ENCODE measurements at places on chromosomes 6 and 20.

- no peak for ATAC-seq
Measured at GRCh38 chr6:31209137-31209536, 38.7 kb upstream of the POU5F1 start.

DNA sequence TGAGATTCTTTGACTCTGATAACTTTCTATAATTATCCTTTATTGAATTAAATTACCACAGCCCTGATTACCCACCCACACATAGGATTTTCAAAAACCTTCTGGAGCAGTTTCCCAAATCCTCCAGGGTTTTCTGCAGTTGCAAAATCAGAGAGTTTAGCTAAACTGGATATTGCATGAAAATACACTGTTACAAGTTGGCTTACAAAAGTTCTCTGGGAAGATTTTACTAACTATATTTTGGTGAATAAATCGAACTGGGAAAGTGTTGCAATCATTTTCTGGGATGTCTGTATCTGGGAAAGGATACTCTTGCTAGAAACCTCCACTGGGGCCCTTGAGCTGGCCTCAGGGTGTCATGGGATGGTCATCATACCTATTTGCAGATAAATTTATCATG, 97.6 kb upstream of the STMND1 start:
- ATAC-seq = no peak

- no peak for ATAC-seq
Measured at GRCh38 chr6:144214622-144215401, 64.5 kb downstream of the STX11 start.

- peak; percentile 44 for ATAC-seq
Measured at GRCh38 chr6:148316308-148316707, 26.3 kb upstream of the SASH1 start.

GRCh38 chr6:155676346-155676745, 220.7 kb upstream of the NOX3 start:
- ATAC-seq = no peak

DNA sequence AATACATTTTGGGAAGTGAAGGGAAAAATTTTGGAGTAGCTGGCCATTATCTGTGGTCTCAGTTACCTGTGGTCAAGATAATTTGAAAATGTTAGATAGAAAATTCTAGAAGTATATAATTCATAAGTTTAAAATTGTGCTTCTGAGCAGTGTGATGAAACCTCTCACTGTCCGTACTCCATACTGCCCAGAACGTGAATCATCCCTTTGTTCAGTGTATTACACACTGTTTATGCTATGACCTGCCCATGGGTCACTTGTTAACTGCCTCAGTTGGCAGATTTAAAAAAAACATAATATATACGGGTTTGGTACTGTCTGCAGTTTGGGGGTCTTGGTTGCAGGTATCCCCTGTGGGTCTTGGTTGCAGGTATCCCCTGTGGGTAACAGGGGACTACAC, 4.1 kb upstream of the CALHM5 start:
- no peak for ATAC-seq

- ATAC-seq = no peak
Measured at GRCh38 chr6:2435323-2435722, 189.9 kb upstream of the GMDS start.

DNA sequence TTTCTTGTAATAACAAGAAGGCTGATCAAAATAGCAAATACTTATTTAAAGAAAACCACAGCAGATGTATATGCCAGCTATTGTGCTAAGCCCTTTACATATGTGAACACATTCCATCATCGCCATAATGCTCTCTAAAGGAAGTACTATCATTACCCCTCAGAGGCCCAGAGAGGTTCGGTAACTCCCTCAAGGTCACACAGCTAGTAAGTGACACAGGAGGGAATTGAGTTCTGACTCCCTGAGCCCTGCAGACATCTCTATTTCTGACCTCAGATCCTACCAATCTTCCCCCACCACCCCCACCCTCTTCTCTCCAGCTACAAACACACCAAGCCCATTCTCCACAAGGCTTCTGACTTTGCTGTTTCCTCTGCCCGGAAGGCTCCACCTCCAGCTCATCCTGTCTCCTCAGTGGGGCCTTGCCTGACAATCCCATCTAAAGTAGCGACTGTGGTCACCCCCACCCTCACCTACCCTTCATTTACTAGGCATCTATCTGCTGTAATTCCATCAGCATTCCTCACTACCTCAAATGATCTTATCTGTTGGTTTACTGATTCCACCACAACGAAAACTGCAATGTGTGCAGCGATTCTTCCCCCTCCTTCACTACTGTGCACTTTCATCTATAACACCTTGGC, 234.5 kb downstream of the LRFN2 start:
- ATAC-seq = peak; percentile 25

- ATAC-seq = no peak
Measured at GRCh38 chr6:3740551-3741476, 10.7 kb downstream of the PXDC1 start.

GRCh38 chr20:8542110-8542486, 410.0 kb downstream of the PLCB1 start:
- ATAC-seq = no peak

DNA sequence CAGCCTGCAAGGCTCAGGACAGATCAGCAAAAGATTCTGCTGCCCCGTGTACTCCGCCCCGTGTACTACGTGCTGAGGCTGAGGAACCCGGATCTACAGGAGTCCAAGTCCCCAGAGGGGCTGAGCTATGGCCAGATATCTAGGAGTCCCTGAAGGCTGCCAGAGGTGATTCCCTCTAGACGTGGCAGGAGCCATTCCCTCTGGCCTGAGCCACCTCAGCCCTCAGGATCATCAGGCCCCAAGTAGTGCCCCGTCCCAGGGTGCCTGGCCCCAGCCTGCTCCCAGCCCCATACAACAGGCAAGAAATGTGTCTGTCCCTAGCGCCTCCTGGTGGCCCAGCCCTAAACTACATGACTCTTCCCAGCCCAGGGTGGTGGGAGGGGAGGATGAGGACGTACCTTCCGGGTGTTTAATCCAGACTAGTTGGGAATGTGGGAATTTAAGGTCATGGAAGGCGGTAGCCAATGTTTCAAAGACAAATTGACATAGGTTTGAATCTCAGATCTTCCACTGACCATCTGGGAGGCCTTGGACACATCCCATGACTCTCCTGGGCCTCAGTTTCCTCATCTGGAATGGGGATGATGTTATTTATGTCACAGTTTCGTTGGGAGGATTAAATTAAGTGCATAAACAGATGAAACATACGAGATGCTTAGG, 49.4 kb upstream of the PTPN1 start:
- ATAC-seq = peak; percentile 92

DNA sequence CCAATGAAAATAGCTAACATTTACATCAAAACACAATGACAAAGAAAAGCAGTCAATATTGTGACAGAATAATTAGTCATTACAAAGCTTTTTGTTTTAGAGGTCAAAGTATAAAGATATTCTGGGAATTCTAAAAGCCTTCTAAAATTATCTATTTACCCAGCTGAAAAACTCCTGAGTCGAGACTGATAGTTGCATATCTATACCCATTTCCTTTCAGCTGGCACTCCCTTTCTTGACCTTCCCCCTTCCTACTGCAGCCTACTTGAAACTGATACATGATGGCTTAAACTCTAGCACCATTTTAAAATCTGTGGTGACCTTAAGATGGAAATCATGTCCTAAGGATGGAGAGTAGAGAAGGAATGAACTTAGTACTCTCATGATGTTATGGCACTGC, 38.6 kb downstream of the LMBRD1 start:
- ATAC-seq = no peak

GRCh38 chr6:12384357-12384912, 94.3 kb downstream of the EDN1 start:
- no peak for ATAC-seq

- ATAC-seq = no peak
Measured at GRCh38 chr6:6593867-6594468, 5.4 kb downstream of the LY86 start.

DNA sequence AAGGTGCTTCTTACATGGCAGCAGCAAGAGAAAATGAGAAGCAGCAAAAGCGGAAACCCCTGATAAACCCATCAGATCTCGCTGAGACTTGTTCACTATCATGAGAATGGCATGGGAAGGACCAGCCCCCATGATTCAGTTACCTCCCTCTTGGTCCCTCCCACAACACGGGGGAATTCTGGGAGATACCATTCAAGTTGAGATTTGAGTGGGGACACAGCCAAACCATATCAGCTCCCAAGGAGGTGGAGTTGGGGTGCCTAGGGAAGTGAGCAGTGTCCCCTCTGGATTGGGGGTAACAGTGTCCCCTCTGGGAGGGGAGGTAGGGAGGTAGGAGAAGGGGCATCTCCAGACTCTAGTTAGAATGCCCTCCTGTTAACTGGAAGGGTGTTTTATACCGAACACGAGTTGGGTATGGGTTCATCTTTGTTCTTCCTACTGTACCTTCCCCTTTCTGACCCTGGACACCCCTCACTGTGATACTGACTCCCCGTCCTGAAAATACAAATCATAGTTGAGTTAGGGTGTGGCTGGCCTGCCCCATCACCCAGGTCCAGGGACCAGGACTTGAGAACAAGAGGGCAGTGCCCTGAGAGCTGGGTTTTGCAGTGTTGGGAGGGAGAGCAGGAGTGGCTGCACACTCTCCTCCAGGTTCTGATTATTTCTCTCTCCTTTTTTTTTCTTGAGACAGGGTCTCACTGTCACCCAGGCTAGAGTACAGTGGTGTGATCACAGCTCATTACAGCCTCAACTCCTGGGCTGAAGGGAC, 62.0 kb downstream of the EFCAB8 start:
- ATAC-seq = no peak

GRCh38 chr6:113732384-113732966, 124.7 kb upstream of the MARCKS start:
- peak; percentile 84 for ATAC-seq

GRCh38 chr6:12148317-12148801, 136.2 kb downstream of the HIVEP1 start:
- ATAC-seq = peak; percentile 79

DNA sequence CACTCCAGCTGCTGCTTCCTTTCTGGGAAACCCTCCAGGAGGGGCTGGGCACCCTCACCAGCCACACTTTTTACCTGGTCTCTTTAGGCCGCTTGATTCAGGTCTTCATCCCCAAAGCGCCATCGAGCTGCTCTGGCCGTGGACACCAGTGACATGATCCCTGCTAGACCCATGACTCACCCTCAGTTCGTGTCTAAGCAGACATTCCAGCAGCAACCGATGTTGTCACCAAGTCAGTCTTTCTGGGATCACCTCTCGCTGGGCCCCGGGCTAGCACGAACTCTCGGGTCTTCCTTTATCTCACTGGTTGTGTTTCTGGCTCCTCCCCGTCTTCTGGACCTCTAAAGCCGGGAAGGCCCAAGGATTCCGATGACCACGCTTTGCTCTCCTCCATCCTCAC, 43.0 kb upstream of the GPR31 start:
- ATAC-seq = no peak

DNA sequence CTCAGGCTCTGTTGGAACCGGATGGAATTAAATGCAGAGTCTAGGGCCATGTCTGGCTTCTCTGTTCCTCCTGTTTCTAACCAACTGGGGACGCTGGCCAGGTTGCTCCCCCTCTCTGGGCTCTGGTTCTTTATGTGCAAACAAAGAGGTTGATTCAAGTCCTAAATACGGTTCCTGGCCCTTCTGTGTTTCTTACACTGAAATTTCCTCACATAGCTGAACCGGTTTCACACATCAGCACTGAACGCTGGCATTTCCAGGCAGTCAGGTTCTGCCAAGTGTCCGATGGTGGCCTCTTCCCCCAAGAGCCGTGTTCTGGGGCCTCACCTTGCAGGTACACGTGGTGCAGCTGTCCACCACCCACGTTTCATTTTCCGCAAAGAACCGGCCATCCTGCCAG, 13.5 kb downstream of the THBS2 start:
- ATAC-seq = no peak

DNA sequence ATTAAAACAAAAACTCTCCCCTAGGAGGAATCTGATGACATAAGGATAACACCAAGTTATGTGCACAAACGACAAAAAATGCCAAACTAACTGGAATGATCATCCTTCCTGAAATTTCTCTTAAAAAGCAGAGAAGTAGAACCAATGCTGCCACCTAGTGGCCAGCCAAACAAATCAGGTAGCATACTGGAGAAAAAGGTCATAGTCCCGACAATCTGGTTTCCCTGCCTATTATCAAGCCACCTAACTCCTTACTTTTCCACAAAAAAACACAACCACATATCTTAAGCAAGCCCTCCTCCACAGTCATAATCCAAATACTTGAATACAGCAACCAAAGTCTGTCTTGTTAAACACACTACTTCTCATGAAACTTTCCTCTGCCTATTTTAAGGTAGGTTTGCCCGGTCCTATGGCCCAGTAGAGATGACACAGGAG, 5.3 kb downstream of the OARD1 start:
- peak; percentile 23 for ATAC-seq

GRCh38 chr6:137148306-137149034, 25.0 kb downstream of the IL22RA2 start:
- no peak for ATAC-seq

GRCh38 chr6:148311966-148312669, 30.5 kb upstream of the SASH1 start:
- ATAC-seq = peak; percentile 57

- ATAC-seq = no peak
Measured at GRCh38 chr6:47116606-47117005, 74.5 kb upstream of the ADGRF1 start.

GRCh38 chr6:73801652-73802268, 105.8 kb downstream of the CD109 start:
- ATAC-seq = no peak

DNA sequence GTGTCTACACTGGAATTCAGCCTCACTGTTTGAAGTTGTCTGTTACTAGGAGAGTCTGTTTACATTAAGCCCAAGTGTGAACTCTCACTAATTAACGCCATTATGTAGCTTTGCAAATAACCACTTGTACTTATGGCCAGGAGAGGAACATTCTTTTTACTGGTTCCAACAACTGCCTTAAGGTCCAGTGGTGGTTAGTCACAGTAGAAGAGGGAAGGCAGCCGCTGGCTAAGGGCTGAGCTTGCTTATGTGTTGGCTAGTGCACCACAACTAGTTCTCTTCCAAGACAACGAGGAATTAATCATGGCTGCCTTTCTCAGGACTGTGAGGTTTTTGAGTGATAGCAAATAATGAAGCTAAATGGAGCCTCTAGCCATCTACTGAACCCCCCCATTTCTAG, 14.9 kb upstream of the SLC22A23 start:
- no peak for ATAC-seq

DNA sequence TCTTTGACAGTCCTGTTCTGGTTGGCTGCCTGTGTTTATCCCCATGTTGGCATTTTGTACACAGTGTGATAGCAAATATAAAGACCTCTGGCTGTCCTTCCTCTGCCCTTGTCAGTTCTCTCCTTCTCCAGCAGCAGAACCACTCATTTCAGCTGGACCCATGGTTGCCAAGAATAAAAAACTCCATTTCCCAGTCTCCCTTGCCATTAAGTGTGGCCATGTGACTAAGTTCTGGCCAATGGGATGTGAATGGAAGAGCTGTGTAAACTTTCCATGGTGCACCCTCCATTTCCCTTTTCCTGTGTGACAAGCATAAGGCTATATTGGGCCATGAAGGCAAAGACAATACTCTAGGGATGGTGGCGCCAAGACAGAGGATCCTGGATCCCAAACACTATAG, 78.4 kb upstream of the TBC1D7 start:
- ATAC-seq = peak; percentile 59

Data from SK-N-SH treated with all-trans-retinoic acid at 6 μM for 48 hours (cell line).